K562 (cell line): ENCODE measurements at places on chromosomes 4 and X. TPM values are rescaled to one million over a fixed set of nuclear protein-coding genes. Genes with fewer than 3 reads are reported as not detected.

DNA sequence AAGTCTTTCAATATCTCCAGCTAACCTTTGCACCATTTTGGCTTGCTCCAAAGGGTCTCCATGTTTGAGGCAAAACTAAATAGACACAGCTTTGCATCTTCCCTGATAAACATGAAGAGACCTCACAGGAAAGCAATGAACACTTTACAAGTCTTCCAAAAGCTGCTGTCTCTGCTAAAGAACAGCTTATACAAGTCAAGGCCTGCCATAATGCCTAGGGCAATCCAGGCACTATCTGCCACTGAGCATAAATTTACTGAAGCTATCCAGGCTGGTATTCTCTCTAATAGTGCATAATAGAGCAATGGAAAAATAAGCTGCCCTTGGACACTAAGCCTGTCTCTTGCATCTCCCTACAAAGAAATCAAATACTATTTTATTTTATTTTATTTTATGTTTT, 60.1 kb upstream of the S100G start:
- no peak for DNase-seq
- no peaks in the 10 kb centered on the region for H3K4me1 ChIP-seq
- H3K36me3 ChIP-seq = peaks cover 5% of the 10 kb centered on the region; the same call in 1 of the 3 replicates
- no peak overlapping the region for H3K27ac ChIP-seq
- no peak overlapping the region for H3K4me3 ChIP-seq

DNA sequence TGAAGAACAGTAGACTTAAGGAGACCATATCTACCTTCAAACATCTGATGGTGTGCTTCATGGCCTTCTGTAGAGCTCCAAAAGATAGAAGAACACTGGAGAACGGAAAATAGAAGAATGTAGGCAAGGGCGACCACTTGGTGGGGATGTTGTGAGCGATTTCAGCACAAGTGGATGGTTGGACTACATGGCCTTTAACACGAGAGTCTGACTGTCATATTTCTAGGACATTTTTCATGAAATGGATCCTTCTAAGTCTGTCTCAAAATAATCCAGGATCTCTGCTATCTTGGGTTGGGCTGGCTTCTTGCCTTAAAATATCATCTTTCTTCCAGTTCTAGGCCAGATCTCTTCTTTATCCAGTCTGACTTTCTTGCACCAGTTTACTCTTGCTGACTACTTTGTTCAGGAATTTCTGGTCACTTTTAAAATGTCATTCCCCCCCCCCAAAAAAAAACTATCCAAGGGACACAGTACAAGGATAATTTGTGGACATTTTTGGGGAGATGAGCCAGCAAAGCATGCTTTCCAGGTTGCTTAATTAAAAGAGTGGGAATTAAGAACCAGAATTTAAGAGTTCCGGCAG, 1.2 kb upstream of the MID1IP1 start:
- H3K27ac ChIP-seq = no peak overlapping the region
- no peaks in the 10 kb centered on the region for H3K27me3 ChIP-seq
- peaks cover 4% of the 10 kb centered on the region; the same call in 1 of the 3 replicates for H3K36me3 ChIP-seq
- peaks cover 12% of the 10 kb centered on the region; the same call in 2 of the 3 replicates for H3K4me1 ChIP-seq
- DNase-seq = no peak
- no peak overlapping the region for H3K4me3 ChIP-seq

DNA sequence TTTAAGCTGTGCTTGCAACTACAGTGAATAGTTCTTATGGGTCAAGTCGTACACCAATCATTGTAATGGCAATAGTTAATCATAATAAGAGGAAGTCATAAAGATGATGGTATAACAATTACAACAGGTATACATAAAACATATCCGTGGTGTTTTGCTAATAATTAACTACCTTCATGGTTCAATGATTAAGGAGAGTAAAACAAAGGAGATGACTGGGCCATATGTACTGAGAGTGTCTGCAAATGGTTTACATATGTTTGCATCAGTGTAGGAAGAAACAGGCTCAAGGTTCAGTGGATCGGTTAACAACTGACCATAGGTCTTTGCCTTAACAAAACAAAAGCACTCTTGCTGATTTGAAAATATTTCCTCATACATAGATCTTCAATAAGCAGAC, 253.0 kb downstream of the COX7B2 start:
- DNase-seq = no peak
- no peaks in the 10 kb centered on the region for H3K36me3 ChIP-seq
- H3K4me1 ChIP-seq = no peaks in the 10 kb centered on the region
- no peak overlapping the region for H3K27ac ChIP-seq
- no peak overlapping the region for H3K4me3 ChIP-seq

GRCh38 chr4:75172551-75172950, 239.6 kb downstream of the PARM1 start:
- H3K36me3 ChIP-seq = no peaks in the 10 kb centered on the region
- no peak overlapping the region for H3K27ac ChIP-seq
- no peak overlapping the region for H3K4me3 ChIP-seq
- no peaks in the 10 kb centered on the region for H3K27me3 ChIP-seq
- no peak for DNase-seq

The IGFBP7 gene
- total RNA-seq = 0.29 and 0.54 TPM in 2 replicates

The BOD1L1 gene
- 14.5 and 18.3 TPM in 2 replicates for total RNA-seq
